ENCODE measurements at places on chromosomes 1 and 21.

- DNase-seq: no peak
These were observed 34.6 kb upstream of the PDE4B start for GRCh38 chr1:65758128-65758527.

- DNase-seq: no peak
These were observed 59.5 kb downstream of the IRF2BP2 start for GRCh38 chr1:234550341-234551031.

GRCh38 chr1:100051401-100051800, 81.3 kb downstream of the SASS6 start:
- no peak for DNase-seq

DNA sequence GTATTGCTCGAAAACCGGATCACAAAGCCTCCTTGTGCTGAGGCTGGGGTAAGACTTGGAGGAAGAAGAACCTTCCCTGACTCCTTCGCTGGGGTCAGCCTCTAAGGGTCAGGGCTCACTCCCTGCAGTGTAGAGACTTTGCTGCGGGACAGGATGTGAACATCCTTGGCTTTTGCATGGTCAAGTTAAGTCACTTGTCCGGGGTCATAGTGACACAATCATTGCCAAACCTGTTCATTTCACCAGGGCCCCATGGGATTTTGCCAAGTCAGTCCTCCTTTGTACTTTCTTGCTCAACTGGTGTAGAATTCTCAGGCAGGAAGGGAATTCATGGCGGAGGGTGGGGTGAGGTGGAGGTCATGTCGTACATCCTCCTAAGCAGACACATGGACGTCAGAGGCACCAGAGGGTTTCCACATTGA, 24.7 kb upstream of the IL10 start:
- DNase-seq: no peak

GRCh38 chr1:48677306-48678287, 99.1 kb downstream of the BEND5 start:
- DNase-seq: peak; percentile 87

- no peak for DNase-seq
These were observed 227.3 kb downstream of the BRINP3 start for GRCh38 chr1:190250368-190250767.

DNA sequence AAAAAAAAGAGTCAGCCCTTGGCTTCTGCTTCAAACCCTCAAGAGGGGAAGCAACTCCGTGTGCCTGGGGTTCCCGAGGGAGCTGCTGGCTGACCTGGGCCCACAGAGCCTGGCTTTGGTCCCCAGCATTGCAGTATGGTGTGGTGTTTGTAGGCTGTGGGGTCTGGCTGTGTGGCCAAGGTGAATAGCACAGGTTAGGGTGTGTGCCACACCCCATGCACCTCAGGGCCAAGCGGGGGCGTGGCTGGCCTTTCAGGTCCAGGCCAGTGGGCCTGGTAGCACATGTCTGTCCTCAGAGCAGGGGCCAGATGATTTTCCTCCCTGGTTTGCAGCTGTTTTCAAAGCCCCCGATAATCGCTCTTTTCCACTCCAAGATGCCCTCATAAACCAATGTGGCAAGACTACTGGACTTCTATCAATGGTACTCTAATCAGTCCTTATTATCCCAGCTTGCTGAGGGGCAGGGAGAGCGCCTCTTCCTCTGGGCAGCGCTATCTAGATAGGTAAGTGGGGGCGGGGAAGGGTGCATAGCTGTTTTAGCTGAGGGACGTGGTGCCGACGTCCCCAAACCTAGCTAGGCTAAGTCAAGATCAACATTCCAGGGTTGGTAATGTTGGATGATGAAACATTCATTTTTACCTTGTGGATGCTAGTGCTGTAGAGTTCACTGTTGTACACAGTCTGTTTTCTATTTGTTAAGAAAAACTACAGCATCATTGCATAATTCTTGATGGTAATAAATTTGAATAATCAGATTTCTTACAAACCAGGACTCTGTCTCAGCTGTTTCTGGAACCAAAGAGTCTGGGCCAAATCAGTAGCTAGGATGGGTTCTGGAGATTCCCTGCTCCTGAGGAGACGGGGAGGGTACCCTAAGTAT, 26.8 kb upstream of the KDM4A start:
- DNase-seq: no peak

GRCh38 chr1:119492763-119493162, 14.2 kb upstream of the HSD3B1 start:
- no peak for DNase-seq

GRCh38 chr21:17921579-17922530, 102.7 kb upstream of the C21orf91 start:
- DNase-seq: peak; percentile 89

GRCh38 chr1:175154629-175155472, 37.7 kb downstream of the KIAA0040 start:
- peak; percentile 76 for DNase-seq

GRCh38 chr1:240833075-240833474, 221.1 kb upstream of the GREM2 start:
- DNase-seq: no peak
